ENCODE measurements at places on chromosomes 13 and 19.

- no peak for DNase-seq
These were observed 15.2 kb downstream of the C19orf12 start for GRCh38 chr19:29699861-29700260.

DNA sequence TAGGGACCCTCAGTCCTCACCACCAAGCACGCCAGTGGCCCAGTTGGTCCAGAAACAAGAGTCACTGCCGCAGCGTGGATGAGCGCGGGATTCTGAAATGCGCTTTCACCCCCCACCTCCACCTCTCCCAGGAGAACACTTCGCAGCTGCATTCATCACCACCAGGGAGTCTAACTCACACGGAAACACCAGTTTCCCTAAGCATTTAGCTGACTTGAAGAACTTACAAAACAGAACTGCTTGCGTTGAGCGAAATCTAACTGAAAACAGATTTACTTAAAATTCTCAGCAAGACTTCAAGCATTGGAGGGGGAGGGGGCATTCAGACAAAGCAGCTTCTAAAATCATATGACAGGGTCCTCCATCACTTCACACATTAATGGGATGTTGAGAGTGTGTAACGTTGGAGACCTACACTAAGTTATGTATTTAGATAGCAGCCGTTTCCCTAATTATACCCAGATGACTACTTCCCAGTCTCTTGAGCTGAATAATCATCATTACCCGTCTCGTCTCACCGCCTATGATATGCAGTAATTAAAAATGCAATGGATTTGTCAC is 258.2 kb upstream of the IRS2 start:
- no peak for DNase-seq

DNA sequence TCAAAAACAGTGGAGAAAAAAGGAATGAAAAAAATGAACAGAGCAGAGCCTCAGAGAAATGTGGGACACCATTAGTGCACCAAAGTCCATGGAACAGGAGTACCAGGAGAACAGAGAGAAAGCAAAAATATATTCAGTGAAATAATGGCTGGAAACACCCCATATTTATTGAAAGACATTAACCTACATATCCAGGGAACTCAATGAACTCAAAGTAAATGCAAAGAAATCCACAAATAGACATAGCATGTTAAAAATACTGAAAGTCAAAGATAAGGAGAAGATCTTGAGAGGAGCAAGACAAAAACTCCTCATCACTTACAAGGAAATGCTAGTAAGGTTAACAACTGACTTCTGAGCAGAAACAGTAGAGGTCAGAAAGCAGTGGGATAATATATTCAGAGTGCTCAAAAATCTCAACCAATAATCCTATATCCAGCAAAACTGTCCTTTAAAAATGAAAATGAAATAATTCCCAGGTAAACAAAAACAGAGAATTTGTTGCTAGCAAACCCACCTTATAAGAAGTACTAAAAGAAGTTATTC is 35.6 kb downstream of the METTL21C start:
- no peak for DNase-seq

DNA sequence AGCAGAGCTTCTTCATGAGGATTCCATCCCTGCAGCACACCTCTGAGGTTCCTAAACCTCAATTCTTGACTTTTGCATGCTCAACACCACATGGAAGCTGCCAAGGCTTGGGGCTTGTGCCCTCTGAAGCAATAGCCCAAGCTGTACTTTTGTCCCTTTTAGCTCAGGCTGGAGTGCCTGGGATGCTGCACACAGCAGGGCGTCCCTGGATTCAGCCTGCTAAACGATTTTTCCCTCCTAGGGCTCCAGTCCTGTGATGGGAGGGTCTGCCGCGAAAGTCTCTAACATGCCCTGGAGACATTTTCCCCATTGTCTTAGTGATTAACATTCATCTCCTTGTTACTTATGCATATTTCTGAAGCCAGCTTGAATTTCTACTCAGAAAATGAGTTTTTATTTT is 98.3 kb downstream of the SLITRK5 start:
- no peak for DNase-seq

DNA sequence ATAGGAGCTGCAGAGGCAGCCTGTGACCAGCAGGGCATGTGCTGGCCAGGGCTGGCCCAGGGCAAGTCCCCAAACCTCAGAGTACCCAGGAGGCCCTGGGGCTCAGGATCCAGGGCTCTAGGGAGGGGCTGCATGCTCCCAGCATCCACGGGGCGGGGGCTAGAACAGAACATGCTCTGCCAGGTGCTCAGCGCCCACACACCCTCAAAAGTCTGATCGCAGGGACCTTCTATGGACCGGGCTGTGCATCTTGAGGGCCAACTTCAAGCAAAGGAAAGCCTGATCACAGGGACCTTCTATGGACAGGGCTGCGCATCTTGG is 33.5 kb downstream of the ELL start:
- DNase-seq, result no peak

- DNase-seq, result peak; percentile 63
These were observed 478.4 kb downstream of the FOXO1 start for GRCh38 chr13:40187841-40188591.

DNA sequence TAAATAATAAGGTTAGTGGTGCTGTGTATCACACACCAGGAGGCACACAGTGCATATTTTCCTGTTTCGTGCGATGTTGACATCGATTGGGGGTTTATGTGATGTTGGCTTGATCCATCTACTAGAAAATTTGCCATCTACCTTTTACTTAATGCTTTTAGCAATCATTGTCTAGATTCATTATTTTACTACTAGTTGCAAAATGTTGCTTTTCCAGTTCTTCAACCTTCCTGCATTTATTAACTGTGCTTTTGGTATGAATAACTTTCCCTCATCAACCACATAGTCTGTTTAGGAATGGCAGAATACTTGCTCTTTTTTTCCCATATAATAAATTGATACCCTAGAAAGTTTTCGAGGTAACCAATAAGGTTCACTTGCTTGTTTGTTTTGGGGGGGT is 17.5 kb downstream of the C13orf42 start:
- DNase-seq, result no peak

- DNase-seq, result no peak
These were observed 105.7 kb upstream of the SOX1 start for GRCh38 chr13:111961236-111961635.

- no peak for DNase-seq
These were observed 28.4 kb downstream of the PSG1 start for GRCh38 chr19:42850981-42851717.

DNA sequence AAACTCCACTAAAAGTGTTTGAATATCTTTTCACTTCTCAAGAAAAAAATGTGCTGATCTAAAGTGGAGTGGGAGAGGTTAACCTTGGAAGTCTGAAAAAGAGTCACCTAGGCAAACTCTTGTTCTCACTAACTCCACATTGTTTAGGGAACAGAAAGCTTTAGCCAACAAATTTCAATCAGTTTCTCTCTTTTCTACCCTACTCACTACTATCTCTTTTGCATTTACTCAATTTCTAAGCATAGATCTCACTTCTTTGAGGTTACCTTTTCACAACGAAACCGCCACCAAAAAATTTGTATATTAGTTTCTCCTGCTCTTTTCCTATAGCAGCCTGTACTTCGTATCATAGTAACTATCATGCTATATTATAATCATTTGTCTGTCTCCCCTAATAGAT is 6.3 kb downstream of the NHLRC3 start:
- DNase-seq, result no peak

DNA sequence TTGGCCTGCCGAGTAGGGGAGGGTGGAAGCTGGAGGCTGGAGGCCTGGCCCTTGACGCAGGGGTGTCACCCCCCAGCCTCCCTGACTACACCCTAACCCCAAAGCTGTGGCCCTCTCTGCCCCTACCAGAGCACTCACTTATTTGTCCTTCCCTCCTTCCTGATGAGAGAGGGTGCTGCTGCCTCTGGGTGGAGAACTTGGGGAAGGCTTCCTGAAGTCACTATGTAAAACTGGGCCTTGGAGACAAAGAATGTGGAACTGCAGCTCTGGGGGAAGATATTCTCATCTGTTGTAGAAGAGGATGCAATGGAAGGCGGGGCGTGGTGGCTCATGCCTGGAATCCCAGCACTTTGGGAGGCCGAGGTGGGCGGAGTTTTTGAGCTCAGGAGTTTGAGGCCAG is 485.2 kb downstream of the ZNF536 start:
- DNase-seq, result no peak

- DNase-seq, result no peak
These were observed 26.8 kb downstream of the PPP5C start for GRCh38 chr19:46373491-46374359.

DNA sequence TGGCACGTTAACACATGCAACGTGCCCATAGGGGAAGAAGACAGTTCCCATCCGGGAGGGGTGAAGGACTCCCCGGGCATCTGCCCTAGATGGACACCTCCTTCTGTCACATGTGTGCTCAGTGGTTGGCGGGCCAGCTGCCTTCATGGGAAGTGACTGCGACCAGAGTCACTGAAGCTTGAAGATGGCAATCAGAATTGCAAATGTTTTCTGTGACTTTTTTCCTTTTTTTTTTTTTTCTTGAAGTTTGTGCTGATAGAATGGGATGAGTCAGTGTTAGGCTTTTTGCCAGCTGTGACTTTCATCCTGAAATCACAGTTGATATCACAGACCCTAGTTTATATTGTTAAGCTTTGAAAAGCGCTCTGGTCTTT is 109.2 kb upstream of the MCF2L start:
- DNase-seq, result no peak

DNA sequence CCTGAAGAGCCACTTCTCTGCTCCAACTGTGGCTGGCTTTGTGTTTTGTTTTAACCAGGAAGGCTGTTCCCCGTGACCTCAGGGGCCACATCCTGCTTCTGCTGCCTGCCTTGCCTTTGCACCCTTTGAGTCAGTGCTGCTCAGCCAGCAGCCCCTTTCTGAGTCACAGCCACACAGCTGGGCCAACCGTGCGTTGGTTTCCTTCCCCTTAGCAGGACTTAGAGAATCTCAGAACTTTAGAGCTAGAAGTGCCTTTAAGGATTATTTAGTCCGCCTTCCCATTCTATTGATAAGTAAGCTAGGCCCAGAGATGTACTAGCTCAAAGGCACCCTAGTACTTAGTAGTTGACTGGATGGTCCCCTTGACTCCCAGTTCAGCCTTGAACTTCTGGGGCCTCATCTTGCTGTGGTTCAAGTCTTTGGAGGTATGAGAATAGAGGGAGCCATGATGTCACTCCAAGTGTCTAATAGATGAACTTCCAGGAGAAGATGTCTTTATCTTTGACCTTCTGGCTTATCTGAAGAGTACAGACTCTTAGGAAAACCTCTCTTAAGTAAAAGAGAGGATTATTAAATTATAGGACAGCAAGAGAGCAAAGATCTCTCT is 8.0 kb downstream of the RGCC start:
- peak; percentile 90 for DNase-seq

DNA sequence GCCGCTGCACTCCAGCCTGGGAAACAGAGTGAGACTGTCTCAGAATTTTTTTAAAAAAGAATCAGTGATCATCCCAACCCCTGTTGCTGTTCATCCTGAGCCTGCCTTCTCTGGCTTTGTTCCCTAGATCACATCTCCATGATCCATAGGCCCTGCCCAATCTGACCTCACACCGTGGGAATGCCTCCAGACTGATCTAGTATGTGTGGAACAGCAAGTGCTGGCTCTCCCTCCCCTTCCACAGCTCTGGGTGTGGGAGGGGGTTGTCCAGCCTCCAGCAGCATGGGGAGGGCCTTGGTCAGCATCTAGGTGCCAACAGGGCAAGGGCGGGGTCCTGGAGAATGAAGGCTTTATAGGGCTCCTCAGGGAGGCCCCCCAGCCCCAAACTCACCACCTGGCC is at the start of gene KLK2:
Gene KLK2, plus strand, starts transcription at position 384 of the 400 bp plus-strand sequence. CDS start 35 bp downstream, outside the sequence.
- DNase-seq, result no peak

DNA sequence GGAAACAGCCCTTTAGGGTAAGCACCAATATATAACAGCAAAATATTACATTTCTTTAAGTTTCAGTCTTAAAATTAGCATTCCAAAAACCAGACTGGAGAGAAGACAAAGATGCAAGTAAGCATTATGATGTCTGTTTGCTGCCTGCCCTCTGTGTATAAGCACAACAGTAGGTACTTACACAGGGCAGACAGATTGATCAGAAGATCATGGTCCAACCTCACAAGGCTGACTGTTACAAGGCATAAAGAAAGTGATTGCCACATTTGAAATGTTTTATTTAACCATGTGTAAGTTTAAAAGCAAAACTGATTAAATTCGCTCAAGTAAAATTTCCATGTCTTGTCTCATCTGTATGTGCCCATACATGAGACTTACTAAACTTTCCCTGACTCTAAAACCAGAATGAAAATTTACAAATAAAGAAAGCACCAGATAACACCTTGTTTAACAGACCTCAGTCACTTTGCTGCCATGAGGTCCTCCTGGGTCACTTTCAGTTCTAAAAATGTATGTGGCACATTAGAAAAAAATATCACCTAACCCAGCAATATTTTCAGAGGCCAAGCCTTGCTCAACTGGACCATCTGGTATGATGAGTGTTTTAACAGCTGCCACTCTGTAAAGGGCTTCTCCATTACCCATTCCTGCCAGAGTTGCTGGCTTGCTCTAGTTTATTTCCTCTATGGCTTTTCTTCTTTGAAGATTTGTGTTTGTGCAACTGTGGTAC is 297.0 kb downstream of the RBM26 start:
- no peak for DNase-seq

DNA sequence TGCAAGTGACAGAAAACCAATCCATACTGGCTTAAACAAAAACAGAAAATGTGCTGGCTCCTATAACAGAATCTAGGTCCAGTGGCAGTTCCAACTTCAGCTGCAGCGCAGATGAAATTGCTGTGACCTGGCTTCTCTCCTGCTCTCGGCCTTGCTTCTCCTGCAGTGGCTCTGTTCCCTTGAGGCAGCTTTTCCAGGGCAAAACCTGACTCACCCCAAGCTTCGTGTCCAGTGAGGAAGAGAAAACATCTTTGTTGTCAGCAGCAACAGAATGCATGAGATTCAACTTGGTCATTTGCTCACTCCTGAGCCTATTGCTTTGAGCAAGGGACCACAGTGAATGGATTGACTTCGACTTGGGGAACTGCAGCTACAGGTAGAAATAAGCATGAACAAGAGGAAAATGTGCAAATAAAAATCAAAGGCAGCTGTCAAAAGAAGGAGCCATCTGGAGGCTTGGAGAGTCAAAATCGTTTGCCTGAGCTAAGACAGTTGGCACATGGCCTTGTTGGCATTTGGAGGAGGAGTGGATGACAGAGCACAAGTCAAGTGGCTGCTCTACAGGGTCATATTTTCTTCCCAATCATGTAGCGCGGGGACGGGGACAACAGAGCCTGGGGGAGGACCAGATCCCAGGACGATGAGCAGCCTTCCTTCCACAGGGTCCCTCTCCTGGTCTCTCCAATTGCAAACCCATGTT is 523.4 kb downstream of the FGF9 start:
- DNase-seq, result no peak

DNA sequence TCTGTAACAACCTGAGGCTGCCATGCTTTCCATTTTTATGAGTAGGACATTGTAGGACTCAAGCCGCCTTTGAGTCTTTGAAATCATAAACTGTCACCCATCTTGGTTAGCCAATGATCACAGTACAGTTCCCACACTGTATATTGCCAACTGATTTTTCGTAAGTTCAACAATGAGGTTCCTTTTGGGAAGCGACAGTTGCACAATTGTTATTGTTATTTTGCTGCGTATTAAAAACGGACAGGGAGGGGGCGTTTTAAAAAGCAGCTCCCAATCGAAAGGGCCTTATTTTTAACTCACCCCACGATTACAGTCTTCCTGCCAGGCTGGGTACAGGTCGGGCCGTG is 601 bp downstream of the SLC46A3 start:
- no peak for DNase-seq

GRCh38 chr13:25887962-25888655 is 163.7 kb downstream of the SHISA2 start:
- peak; percentile 69 for DNase-seq

- DNase-seq, result no peak
These were observed 406.3 kb downstream of the DCT start for GRCh38 chr13:94073007-94073744.

- no peak for DNase-seq
These were observed 593.8 kb downstream of the OLFM4 start for GRCh38 chr13:53622456-53622855.
